ENCODE measurements at places on chromosomes 1 and 21.

DNA sequence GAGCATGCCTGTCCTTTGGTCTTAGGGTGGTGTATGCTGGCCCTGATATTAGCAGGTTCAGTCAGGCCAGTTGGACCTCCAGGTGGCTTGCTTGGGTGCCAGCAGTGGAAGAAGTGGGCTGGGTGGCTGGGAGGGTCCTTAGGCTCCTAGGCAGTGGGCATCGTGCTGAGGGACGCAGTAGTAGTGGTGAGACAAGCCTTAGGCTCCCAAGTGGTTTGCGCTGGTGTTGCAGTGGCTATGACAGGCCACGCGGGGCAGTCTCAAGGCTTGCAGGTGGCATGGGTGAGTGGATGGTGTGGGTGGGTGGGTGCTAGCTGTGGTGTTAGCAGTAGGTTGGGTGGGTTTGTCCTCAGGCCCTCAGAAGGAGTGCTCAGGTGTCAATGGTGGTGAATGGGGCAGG lies 162.3 kb downstream of the FMN2 start:
- DNase-seq: no peak

- DNase-seq: no peak
Measured at GRCh38 chr1:87007323-87007722, 92.9 kb downstream of the HS2ST1 start.

DNA sequence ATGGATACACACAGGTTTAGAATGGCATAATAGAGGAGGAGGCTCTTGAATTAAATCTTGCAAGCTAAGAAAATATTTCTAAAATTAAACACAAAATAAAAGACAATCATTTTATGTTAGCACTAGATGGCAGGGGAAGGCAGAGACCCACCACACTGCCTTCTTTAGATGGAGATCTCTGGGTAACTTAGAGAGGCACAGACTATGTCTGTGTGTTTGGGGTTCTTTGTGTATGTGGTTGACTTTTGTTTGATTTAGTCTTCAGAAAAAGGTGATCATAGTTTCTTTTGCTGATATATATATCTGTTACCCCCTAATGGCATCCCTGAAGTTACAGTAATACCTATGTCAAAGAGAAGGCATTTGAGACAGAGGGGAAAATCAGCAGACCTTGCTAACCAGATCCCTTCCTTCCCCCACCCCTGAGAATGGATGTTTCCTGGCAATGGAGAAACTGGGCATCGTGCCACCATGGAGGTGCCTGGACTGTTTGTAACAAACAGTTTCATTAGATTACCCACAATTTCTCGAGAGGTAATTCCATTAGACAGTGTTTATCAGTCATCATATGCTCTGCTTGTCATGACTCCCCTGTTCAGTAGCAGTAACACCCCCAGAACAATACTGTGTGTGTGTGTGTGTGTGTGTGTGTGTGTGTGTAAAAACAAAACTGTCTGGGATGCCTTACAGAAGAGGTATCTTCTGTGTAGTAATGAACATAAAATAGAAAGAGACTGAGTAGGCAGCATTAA lies 228.3 kb upstream of the DEPDC1 start:
- no peak for DNase-seq

DNA sequence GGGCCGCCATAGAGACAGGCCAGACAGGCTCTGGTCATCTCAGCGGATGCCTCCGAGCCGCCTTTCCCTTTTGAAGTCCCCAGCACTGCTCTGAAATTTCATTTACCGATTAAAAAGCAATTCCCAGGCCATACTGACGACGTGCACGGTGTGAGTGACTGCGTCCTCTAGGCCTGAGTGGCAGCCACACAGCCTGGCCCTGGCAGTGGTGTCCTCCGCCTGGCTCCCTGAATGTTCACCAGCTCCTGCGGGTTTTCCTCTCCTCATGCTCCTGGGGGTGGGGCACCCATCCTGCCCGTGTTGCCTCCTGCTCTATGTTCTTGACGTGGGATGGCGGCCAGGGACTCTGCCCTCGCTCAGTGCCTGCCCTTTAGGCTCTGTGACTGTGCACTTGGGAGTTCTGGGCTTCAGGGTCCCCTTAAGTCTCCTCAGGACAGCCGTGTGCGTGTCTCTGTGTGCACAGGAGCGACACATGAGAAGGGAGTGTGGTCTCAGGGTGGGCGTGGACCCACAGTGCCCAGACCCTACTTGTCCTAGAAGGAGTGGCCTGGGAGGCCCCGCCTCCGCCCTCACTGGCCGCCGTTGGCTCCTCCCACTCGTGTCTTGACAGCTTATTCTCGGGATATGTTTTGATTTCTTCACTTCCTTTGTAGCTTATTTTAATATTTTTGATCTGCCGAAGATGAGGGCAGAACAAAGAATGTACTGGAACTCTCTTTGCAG lies 3.6 kb downstream of the SKI start:
- no peak for DNase-seq

- no peak for DNase-seq
Measured at GRCh38 chr21:39377444-39378050, 28.7 kb upstream of the HMGN1 start.

DNA sequence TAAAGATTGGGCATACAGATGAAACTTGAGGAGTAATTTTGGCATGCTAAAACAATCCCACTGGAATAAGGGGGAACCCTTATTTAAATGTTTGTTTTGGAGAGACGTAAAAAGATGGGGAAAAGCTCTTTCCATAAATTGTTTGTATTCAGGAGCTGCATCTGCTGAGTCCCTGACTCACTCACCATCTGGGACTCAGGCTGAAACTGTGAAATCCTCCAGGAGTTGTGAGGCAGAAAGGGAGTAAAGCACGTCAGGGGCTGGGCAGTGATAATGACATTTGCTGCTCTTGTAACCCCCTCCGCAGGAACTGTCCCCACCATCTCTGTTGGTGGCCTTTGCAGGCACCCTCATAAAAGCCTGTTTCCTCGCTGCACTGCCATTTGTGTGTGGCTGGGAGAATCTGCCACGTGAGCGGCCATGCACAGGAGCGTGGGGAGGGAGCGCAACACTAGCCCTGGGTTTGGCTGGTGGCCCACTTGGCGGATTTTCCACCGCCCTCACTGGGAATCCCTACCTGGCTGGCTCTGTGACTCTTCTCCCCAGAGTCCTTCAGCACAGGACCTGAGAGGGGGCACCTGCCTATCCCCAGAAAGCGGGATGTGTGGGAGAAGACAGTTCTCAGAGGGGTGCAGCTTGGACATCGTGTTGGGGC lies 45.3 kb downstream of the ZSCAN20 start:
- no peak for DNase-seq

Measured in NCI-H1092 (cell line).